Occipital lobe (tissue), 3 donors: ENCODE measurements at places on chromosomes 12 and 14.

DNA sequence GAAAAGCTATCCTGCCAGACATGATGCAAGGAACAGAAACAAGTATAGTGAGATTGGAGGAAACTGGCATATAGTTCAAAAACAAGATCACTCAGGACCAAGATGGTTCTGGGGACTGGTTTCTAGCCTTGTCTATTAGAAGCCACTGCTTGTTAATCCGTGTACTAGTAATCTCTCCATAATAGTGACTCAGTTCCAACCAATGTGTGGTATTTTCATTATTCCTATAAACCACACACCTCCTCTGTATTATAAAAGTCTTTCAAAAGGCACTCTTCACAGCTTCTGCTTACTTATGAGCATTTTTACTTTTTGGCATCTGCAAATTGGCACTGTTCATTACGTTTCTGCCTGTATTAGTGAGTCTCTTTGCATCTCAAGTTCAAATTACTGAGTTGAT, 140.3 kb downstream of the SLC6A15 start:
- no peak for DNase-seq

DNA sequence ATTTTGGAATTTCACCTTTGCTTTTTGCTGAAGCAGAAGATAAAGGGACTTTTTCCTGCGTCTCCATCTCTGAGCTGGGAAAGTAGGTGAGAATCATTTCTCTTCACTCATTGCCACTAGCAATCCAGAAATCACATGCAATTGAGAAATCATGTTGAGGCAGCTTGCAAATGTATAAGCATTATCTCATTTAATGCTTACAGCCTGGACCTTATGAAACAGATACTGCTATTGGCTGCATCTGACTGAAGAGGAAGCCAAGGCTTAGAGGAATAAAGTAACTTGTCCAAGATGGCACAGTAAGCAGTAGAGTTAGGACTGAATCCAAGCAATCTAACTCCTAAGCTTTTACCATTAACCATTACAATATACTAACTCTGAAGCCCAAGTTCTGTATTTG, 122.4 kb downstream of the FIGNL2 start:
- no peak for DNase-seq

GRCh38 chr12:19965196-19966038, 402.9 kb upstream of the PDE3A start:
- DNase-seq: no peak

GRCh38 chr12:2125651-2126522, 73.1 kb downstream of the CACNA1C start:
- no peak for DNase-seq

DNA sequence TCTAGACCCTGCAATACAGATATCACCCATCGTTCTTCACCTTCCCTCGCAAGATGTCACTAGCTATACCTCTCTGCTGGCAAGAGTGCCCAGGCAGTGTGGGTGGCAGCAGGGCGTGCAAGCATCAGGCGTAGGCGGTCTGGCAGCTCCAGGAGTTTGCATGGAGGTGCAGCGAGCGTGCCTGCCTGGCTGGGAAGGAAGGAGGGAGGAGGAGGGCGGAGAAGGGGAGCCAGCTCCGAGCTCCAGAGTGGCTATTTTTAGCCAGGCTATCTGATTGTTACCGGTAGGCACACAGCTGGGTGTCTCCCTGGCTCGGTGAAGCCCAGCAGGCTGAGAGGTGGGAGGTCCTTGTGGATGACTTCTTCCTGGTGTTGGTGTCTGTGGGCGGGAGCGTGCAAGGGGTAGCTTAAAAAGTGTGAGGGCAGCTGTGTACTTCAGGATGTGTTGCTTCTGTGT, 6.2 kb downstream of the FOXJ2 start:
- DNase-seq: peak; percentile 82

DNA sequence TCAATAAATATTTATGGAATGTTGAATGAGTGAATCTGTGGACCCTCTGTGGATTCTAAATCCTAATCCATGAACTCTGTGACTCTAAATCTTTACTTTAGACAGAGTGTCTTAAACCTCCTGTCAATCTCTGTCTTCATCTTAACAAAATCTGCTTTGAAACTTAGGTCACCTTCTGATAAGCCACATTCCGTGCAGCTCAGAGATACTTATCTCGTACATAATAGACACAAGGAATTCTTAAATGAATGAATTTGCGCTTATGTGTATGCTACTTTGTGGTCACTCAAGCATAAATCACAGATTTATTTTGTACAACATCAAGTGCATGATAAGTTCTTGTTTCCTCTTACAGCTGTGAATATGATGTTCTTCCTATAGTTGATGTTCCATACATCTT, 2.2 kb upstream of the KRAS start:
- no peak for DNase-seq

- DNase-seq: no peak
Measured at GRCh38 chr14:67573228-67574010, 26.6 kb downstream of the PIGH start.

GRCh38 chr14:93905623-93906022, 21.5 kb upstream of the FAM181A start:
- DNase-seq: no peak

GRCh38 chr14:103377522-103378037, 7.6 kb upstream of the MARK3 start:
- no peak for DNase-seq

- no peak for DNase-seq
Measured at GRCh38 chr14:28577187-28577586, 189.4 kb upstream of the FOXG1 start.

DNA sequence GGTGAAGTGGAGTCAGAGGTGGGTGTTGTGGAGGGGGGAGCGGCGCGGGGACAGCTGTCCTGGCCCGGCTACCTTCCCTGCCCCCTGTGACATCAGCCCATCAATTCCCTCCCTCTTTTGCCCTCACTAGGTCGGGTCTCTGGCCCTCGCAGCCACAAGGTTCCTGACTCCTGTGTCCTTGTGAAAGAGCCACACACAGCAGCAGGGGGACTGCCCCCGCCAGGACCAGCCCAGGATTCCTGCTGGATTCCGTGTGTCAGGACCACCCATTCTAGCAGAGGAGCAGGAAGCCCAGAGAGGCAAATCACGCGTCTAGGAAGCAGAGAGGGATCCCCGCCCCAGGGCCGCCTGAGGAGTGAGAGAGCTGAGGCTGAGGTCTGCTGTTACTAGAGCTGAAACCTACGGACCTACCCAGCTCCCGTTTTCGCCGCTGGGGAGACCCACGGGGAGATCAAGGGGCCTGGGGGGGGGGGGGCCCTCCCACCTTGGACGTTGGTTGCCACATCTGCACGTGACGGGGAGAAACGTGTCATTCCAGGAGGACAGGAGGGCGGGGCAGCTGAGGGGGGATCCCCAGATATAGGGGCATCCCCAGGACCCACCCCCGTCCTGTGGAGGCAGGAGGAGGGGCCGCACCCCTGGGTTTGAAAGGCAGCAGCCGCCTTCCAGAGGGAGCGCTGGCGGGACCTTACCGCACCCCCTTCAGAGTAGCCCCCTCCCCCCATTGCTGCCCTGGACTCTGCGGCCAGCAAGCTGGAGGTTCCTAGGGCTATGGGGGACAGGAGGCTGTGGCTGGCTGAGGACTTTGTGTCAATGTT, 12.5 kb upstream of the INF2 start:
- DNase-seq: no peak

- no peak for DNase-seq
Measured at GRCh38 chr12:91778091-91778832, 367.4 kb downstream of the BTG1 start.

DNA sequence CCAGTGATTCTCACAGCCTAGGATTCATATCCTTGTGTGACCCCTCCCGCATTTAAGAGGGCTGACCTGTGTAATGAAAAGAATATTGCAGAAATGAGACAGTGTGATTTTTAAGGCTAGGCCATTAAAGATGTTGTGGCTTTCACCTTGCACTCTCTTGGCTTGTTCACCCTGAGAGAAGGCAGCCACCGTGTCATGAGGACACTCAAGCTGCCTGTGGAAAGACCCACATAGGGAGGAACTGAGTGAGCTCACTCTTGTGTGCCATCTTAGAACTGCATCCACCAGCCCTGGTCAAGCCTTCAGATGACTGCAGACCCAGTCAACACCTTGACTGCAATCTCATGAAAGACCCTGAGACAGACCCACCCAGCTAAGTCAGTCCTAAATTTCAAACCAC, 46.3 kb upstream of the TMPO start:
- no peak for DNase-seq

- no peak for DNase-seq
Measured at GRCh38 chr12:109458771-109459208, 18.3 kb downstream of the KCTD10 start.

DNA sequence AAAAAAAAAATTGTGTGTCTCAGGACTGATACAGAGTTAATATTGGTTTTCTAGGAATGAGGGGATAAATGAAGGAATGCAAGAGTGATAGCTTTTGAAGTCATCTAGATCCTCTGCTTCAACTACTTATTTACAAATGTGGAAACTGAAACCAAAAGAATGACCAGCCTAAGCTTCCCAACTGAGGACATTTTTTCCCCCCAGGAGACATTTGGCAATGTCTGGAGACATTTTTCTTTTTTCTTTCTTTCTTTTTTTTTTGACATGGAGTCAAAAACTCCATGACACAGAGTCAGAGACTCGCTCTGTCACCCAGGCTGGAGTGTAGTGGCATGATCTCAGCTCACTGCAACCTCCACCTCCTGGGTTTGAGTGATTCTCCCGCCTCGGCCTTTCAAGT, 15.3 kb downstream of the DLK1 start:
- no peak for DNase-seq
